ENCODE measurements at places on chromosomes 16 and 17.

DNA sequence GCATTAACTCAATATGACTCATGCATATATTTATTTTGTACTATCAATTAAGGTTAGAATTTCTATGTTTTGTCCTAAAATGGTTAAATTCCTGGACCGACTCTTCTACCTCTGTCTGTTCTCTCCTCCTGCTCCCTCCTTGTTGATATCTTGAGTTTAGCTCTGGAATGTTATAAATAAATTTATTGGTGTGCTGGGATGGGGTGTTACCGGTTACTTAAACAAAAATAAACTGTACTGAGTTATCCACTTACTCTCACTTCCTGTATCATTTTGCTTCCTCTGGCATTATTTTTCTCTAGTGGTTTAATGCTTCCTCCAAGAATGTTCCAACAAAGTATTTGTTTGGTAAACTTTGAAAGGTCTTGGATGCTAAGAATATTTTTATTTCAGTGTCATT lies 120.1 kb downstream of the ABCA8 start:
- no peak for DNase-seq

- no peak for DNase-seq
Measured at GRCh38 chr16:14071576-14072271, 605 bp downstream of the MRTFB start.

DNA sequence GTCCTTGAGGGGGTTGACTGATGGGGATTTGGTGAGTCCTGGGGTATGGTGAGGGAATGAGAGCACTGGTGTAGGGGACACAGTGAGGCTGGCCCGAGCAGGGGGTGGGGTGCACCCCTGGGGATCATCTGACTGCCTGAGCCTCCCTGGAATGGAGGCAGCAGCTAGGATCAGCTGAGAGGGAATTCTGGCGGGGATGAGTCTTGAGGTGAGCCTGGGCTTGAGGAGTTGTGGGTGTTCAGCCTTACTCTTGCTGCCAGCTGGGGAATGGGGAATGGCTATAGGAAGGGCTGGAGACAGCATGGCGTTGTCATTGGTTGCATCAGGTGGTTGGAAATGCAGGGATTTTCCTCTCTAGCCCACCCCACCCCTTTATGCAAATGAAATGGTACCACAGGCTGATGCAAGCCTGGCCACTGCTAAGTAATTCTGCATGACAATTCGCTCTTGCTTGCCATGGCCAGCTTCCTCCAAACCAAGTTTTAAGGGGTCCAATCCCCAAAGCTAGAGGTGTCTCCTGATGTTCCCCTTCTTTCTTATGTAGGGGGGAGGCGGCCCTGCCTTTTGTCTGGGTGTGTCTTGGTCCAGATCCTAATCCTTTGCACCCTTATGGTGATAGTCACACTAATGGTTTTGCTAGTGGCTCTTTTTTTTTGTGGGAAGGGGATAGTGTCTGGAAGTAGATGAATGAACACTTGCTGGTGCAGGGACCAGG lies 7.5 kb downstream of the NFE2L1 start:
- peak; percentile 63 for DNase-seq

DNA sequence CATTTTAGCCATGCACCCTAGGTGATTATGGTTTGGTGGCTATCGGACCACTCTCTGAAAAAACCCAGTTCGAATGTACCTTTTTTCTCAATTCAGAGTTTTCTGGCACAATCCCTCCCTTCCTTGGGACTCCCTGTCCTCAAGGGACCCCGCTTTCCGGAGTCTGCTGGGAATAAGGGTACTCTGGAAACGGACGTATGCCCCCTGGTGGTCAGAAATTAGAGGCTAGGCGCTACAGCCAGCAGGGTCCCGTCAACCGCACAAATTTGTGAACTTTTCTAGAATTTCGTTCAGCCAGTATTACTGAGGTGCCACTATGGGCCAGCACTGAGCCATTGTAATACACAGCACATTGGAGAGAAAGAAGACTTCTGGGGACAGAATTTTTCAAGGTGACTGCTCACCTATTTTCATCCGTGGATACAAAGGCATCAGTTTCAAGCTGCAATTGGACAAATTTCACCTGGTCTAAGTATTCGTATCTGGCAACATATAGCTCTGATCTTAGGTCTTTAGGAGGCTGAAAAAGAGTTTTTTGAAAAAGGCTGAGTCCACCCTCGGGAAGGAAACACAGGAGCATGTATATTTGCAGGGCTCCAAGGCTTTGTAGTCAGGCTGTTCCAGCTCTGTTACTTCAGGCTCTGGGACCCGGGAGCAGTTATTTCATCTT lies 27.1 kb upstream of the CRYBA1 start:
- peak; percentile 89 for DNase-seq

DNA sequence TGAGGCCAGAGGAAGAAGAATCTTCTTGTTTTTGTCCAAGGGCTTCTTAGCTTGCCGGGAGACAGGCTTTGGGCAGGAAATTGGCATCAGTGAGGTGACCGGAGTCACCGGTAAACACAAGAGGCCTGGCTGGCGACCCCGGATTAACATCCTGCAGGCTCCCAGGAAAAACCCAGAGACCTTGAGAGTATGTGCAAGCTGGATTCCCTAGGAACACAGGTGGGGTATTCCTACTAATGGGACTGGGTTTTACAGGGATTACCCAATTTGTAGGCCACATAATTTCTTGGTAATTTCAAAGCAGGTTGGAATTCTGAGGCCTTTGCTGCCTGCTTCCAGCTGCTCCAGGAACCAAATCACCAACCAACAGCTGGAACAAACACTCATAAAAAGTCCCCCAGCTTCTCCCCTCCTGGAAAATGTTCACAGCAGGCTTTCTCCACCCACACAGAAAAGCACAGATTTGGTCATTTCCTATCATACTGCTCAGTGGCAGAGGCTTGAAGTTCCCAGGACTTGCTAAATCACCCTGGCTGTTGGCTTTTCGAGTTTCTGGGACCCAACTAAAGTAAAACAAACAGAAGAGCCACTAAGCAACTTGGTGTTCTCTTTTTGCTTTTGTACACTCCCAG lies 258.8 kb downstream of the IRF8 start:
- no peak for DNase-seq

DNA sequence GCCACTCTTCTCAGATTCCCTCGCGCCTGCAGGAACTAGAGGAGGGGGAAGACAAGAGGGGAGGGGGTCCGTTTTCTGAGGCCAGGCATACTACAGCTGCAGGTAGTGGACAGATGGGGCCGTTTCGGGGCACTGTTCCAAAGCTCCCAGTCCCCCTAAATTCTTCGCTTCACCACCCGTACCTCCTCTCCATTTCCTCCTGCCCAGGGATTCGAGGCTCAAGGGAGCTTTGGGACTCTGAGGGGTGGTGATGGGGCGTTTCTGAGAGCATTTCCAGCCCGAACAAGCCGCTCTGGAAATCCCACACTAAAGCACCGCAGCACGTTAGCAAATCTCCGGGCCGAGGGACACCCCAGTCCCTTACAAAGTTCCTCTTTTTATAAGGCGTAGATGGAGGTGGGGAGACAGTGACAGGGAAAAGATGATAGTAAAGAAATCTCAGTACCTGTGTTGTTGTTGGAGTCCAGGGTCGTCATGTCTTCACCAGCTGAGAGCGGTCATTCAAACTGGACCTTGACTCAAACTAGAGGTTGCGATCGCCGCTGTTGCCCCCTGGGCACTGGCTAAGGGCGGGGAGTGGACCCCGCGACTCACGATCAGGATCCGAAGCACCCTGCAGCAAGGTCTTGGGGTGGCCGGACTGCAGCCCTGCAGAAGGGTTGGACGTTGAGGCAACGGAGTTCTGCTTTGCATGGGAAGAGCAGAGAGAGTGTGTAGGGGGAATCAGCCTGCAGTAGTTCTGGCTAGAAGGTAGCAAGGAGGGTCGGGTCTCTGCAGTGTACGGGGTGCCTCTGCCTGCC lies 570 bp downstream of the NR1D1 start:
- DNase-seq, result no peak

- DNase-seq, result peak; percentile 40
Measured at GRCh38 chr17:59487161-59487873, 78.1 kb upstream of the DHX40 start.

GRCh38 chr16:88785106-88785924 lies at the start of gene PIEZO1:
Gene PIEZO1 (minus strand): TSS chr16:88785220. CDS start chr16:88784964, 256 bp downstream.
- DNase-seq, result peak; percentile 90

DNA sequence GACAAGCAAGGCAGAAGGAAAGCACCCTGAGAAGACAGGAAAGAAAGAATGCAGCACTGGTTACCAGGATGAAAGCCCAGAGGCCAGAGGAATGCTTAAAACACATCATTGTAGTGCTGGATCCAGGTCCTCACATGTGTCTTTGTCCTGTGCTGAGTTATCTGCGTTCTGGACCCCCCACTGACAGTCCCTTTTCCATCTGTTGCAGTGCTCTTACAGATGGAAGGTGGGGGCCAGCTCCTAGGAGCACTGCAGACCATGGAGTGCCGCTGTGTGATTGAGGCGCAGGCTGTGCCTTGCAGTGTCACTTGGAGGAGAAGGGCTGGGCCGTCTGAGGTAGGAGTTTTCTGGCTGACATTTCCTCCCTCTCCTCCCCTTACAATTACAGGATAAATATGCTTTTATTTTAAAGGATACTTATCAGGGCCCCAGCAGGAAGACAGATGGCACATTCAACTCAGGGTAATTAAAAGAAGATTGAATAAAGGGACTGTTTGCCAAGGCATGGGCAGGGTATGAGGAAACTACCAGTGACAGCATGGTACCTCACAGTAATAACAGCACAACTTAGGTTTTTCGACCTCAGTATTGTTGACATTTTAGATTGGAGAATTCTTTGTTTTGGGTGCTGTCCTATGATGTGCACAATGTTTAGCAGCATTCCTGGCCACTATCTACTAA lies 3.0 kb downstream of the EME1 start:
- DNase-seq, result no peak

- no peak for DNase-seq
Measured at GRCh38 chr17:29709866-29710519, 87.3 kb upstream of the CORO6 start.

DNA sequence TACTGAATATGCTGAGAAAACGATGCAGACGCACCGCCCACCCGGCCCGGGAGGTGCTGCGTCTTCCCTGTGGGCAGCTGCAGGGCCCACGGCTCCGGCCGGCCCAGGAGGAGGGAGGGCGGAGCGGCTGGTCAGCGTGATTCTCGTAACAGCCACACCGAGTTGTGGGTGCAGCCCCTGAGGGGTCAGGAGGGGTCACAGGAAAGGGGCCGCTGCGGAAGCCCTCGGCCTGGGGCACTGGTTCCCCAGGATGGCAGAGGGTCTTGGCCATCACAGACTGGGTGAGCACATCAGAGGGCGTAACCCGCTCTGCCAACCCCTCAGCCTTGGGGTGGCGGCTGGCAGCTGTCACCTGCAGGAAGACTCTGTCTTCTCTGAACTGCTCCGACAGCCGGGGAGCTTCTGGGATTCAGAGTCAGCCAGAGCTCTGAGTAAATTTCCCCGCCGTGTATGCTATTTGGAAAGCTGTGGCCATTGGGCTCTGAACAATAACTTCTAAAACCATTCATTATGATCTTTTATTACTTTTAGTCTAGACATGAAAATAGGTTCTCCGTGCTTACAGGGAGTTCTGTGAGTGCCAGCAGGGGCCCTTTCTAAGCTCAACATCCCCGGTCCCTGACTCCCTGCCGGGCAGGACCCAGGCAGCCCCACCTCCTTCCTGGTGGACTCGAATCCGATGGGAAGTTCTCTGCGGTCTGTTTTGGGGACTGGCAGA lies 87.4 kb upstream of the CHMP6 start:
- DNase-seq, result no peak

DNA sequence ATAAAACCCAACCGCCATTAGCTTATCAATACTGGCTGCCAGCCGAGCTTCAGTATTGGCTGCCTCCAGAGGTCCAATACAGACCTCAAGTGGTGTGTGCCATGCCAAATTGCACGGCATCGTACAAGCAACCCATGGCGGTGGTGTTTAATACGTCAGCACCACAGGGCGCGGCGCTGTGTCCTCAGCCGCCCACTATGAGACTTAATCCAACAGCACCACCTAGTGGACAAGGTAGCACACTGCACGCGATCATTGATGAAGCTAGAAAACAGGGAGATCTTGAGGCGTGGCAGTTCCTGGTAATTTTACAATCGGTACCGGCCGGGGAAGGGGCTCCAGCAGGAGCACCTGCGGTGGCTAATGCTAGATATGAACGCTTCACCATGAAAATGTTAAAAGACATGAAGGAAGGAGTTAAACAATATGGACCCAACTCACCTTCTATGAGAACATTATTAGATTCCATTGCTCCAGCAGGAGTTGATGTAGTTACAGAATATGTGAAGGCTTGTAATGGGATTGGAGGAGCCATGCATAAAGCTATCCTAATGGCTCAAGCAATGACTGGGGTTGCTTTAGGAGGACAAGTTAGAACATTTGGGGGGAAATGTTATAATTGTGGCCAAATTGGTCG lies 15.4 kb downstream of the FLYWCH1 start:
- peak; percentile 88 for DNase-seq

- peak; percentile 55 for DNase-seq
Measured at GRCh38 chr17:49497148-49498028, 2.3 kb downstream of the NGFR start.

- DNase-seq, result no peak
Measured at GRCh38 chr16:88003736-88004135, 52.5 kb downstream of the BANP start.

- DNase-seq, result no peak
Measured at GRCh38 chr16:25922438-25922837, 230.7 kb downstream of the HS3ST4 start.

DNA sequence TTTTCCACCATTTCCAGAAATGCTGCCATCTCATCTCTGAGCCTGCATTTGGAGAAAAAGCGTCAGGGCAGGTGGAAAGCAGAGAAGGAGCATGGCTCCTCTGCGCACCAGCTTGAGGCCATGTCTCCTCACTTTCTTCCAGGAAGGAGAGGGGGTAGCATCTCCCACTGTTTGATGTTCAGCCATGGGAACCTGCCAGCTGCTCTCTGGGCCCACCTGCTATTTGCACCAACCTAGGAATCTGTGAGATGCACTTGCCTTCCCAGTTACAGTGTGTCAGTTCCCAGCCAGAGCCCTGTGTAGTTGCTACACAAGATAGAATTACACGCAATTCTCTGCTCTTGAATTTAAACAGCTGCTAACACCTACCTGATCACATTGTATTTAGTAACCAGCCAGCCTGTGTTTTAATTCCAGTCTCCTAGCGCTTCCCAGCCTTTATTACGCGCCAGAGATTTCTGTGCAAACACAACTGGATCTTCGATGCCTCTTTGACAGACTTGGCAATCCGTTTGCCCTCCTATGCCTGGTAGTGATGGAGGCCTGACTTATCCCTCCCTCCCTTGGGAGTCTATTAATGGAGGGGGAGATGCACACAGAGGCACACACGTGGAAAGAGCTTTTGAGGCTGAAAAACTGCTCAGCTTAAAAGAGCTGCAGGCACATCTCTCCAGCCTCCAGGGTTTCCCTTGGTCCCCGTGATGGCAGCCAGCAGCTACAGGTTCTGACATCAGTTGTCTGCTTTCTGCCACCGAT lies 98.1 kb upstream of the SEC14L1 start:
- no peak for DNase-seq

GRCh38 chr17:75877752-75878173 lies 618 bp downstream of the TRIM47 start:
- peak; percentile 73 for DNase-seq
